Hippocampal formation (tissue), 2 donors: ENCODE measurements at places on chromosomes 2 and 18.

DNA sequence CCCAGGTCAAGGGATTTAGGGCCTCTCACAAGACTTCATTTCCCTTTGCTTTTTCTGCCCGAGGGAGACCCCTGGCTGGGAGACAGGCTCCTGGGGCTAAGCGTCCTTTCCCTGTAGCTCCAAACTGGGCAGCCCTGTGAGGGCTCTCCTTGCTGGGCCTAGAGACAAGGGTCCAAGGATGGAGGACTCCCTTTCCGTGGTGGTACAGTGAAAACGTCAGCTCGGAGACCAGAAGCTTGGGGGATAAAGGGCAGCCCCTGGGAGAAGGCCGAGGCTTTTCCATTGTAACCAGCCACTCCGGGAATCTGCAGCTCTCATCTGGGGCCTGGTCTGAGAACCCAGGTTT lies 2.3 kb downstream of the SIX2 start:
- DNase-seq: no peak

GRCh38 chr18:32373505-32373904 lies 97.2 kb downstream of the GAREM1 start:
- DNase-seq: no peak

- no peak for DNase-seq
Measured at GRCh38 chr2:53697092-53697491, 70.5 kb upstream of the CHAC2 start.

DNA sequence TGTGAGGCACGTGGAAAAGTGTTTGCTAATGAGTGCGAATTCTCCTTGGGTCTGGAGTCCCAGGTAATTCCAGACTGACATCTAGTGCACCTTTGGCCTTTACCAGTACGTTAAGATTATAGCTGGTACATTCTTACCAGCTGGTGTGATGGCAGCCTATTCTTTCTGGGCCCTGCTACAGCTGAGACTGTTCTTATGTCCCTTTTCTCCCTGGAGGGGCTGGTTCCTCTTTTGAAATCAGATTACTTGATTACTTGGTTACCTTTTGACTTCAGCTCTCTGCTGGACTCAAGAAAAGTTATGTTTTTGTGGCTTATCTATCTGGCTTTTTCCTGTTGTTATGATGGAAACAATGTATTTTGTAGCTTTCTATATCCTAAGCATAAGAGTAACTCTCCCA lies 14.5 kb downstream of the CABYR start:
- no peak for DNase-seq

GRCh38 chr18:28248653-28249052 lies 71.7 kb upstream of the CDH2 start:
- DNase-seq: no peak

- no peak for DNase-seq
Measured at GRCh38 chr2:123636232-123636631, 388.9 kb upstream of the CNTNAP5 start.

- no peak for DNase-seq
Measured at GRCh38 chr18:48875314-48875941, 75.3 kb downstream of the SMAD7 start.

- DNase-seq: no peak
Measured at GRCh38 chr2:220814441-220814840, 757.7 kb downstream of the EPHA4 start.

- DNase-seq: no peak
Measured at GRCh38 chr2:131148426-131148825, 43.3 kb downstream of the PLEKHB2 start.

DNA sequence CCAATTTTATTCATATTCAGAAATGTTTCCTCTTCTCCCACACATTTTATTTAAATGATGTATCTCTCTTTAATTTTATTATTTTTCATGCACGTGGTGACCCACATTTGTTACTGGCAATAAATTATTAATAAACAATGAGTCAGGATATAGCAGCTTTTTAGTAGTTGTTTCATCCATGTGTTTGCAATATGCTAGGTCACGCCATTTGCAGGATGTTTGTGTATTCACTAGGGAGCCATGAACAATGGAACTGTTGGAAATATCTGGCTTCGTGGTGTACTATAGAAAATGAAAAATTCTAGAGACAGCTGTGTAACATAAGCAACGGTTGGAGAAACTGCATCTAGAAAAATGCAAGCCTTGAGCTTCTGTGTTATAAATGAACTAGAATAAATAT lies 176.0 kb upstream of the COL3A1 start:
- no peak for DNase-seq

- DNase-seq: no peak
Measured at GRCh38 chr2:218861645-218862318, 2.2 kb downstream of the WNT6 start.

GRCh38 chr2:159186462-159186861 lies 100.0 kb downstream of the WDSUB1 start:
- DNase-seq: no peak

- DNase-seq: no peak
Measured at GRCh38 chr18:26325771-26326170, 99.5 kb downstream of the TAF4B start.

GRCh38 chr2:39989888-39990287 lies 210.8 kb upstream of the THUMPD2 start:
- no peak for DNase-seq

- no peak for DNase-seq
Measured at GRCh38 chr2:177782613-177783012, 290.0 kb downstream of the PDE11A start.

GRCh38 chr18:76821356-76821874 lies 942 bp upstream of the ZNF236 start:
- DNase-seq: no peak

DNA sequence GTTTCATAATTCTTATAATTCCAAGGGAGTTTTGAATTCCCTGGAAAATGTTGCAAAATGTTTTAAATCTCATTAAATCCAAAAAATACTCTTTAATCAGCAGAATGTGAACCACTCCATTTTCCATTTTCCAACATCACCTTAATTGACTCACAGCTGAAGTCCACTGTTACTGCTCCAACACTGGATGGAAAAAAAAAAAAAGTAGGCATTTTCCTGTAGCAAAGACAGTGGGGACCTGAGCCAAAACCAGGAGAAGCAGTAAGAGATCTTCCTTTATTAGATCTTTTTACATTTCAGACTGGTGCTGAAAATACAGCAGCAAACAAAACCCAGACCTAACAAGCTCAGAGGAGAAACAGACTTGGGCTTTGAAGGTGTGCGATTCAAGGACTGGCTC lies 62.4 kb upstream of the SPATS2L start:
- no peak for DNase-seq

DNA sequence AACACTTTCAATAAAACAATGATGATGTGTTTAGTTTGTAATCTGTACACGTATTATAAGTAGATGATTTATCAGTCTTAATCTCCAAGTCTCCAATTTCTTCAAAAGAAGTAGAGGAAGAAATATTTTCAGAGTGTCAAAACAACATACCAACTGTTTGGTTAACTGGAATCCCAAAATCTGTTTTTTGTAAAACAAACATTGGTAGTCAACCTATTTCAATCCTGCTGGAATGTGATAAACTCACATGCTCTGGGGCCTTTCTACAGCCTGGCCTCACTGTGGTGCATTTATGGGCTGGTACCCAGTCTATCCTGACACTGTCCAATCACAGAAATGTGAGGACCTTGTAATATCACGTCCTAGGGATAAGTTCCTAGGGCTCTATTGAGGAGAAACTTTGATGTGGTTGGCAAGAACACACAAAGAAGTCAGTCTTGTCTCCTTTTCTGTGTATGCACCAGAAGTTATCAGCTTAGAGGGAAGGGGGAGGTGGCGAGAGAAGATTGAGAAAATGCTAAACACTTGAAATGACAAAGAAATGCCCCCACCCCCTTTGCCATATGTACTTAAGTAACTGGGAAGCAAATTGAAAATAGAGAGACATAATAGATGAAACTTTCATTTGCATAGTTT lies 47.2 kb downstream of the PRKRA start:
- no peak for DNase-seq

DNA sequence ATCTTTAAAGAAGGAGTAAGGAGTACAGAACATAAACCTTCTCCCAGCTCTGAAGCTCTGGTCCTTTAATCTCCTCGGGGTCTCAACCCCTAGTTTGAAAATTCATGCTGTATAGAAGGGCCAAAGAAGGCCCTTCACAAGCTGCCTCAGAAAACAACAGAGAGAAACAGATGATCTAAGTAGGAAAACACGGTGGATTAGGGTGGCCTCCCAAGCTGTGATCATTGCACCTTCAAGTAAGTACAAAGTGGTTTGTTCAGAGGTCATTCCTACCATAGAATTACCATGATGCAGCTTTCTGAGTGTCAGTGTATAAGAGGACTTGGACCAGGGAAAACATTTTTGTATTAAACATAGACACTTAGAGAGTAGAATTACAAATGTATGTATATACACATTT lies 10.9 kb downstream of the TMEM169 start:
- DNase-seq: no peak

DNA sequence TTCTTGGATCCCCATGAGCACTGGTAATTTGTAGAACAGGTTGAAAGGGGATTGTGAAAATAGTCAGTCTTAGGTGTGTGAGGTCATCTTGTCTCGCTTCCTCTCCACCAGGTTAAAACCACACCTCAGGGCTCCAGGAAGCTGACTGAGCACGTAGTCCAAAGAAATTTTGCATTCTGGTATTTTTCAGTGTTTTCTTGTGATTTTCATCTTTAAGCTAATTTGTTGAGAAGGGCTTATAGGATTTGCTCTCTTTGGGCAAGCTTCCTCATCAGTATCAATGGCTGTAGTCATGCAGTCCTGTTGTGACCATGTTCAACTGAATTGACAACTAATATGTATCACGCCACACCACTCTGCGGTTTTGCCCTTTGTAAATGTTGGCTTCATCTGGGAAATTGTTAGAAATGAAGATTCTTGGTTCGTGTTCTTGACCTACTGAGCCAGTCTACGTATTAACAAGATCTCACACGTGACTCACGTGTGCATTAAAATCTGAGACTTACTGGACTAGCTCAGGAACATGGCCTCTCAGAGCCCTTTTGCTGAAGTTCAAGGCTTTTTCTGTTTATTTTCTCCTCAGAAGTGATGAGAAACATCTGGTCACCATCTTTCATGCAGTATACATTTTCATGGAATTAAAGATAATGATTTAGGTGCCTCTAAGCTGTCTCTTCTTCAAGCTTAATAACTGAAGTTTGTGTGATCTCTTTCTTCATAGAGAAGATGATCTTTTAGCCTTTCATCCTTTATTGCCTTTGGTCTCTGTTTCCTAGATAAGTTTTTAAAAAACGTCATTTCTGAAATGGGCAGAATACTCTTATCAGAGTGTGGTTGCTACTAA lies 32.8 kb downstream of the FMNL2 start:
- DNase-seq: no peak

DNA sequence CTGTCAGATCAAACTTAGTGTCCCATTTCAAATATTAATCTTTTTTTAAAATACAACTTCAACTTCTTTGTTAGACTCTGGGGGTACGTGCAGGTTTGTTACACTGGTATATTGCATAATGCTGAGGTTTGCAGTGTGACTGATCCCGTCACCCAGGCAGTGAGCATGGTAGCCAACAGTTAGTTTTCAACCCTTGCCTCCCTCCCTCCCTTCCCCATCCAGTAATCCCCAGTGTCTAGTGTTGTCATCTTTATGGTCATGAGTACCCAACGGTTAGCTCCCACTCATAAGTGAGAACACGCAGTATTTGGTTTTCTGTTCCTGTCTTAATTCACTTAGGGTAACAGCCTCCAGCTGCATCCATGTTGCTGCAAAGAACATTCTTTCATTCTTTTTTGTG lies 23.9 kb downstream of the NOL10 start:
- DNase-seq: no peak

DNA sequence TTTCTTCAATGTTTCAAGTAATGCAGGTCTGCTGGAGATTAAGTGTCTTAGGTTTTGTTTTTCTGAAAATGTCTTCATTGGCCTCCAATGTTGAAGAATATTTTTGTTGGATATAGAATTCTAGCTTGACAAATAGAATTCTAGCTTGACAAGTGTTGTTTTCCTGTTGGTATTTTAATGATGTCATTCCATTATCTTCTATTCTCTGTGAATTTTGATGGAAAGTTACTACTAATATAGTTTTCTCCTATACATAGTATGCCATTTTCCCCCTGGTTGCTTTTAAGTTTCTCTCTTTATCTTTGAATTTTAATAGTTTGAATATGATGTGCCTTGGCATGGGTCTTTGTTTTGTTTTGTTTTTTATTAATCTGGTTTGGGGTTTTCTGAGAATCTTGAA lies 119.9 kb downstream of the RAPGEF4 start:
- DNase-seq: no peak

- no peak for DNase-seq
Measured at GRCh38 chr2:95345081-95345562, 48.0 kb downstream of the KCNIP3 start.

DNA sequence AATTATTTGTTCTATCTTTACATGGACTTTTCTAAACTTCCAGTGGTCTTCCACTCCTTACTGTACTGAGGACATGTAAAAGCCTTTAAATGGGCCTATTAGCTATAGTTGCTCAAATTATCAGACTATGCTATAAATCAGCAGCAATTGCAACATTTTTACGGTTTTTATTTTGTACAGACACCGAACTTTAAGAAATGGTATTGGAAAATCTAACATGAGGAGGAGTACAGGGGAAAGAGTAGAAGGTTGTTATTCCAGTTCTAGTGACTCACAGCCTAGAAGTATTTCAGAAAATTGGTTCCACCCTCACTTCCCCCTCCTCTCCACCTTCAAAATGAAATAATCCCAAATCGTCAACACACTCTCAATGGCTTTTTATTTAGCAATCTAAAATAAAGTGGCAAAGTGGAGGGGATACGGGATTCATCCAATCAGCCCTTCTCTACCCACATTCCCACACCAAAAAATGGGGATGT lies 1.1 kb downstream of the NCKAP1 start:
- DNase-seq: no peak

- no peak for DNase-seq
Measured at GRCh38 chr2:42962508-42962953, 170.1 kb upstream of the HAAO start.

DNA sequence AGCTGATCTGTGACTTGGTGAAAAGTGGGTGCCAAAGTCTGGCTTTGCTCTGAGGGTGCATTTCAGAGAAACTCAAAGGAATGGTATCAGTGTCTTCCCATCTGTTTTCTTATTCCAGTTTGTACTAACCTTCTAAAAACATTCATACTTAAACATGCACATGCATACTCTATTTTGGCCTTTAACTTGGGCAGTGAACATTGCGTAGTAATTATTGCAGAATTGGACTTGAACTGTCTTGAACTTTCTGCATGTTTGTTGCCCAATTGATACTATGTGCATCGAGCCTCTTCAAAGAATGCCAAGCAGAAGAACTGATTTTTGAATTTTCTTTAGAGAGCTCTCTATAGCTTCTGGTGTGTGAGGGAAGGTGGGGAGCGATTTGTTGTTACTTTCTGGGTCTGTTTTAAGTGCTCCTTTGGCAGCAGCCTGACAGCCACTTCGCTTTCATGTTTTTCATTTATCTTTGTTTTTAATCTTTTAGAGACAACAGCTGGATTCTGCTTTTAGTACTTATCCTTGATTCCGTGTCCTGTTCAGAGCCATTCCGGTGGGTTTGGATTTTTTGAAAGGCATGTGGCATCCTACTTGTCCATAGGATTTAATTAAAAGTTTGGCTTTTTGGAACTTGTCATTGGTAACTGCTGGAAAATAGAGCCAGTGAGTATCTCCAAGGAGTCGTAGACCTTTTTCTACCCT lies 159.2 kb downstream of the RAPGEF4 start:
- no peak for DNase-seq
